Effector CD4-positive, alpha-beta T cell (primary cell): ENCODE measurements at places on chromosomes 6 and 20.

- no peak for DNase-seq
Measured at GRCh38 chr6:63783096-63783495, 147.5 kb downstream of the PHF3 start.

GRCh38 chr20:39109933-39110818 lies 148.0 kb downstream of the DHX35 start:
- no peak for DNase-seq

GRCh38 chr6:766625-767024 lies 73.7 kb upstream of the EXOC2 start:
- DNase-seq = no peak

GRCh38 chr6:166542580-166542912 lies 43.9 kb downstream of the RAMACL start:
- DNase-seq = no peak

DNA sequence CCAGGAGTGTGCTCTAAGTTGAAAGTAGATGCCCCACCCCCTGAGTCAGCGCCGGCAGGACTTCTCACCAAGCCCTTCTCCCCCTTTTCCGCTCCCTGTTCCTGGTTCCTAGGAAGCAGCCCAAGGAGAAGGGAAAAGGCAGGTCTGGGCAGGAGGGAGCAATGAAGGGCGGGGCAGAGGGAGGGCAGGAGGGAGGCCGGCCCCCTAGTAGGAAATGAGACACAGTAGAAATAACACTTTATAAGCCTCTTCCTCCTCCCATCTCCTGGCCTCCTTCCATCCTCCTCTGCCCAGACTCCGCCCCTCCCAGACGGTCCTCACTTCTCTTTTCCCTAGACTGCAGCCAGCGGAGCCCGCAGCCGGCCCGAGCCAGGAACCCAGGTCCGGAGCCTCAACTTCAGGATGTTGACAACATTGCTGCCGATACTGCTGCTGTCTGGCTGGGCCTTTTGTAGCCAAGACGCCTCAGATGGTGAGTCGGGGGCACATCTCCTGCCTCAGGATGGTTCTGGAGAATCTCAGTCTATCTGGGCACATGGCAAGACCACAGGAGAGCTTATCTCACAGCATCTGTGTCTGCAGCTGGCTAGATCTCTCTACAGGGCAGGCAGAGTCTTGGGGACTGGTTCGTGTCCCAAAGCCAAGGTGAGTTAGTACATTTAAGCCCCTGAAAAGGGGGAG lies at the start of gene PROCR:
TSS of gene PROCR (plus strand) at position 320 of the 681 bp plus-strand sequence. CDS start at position 403, 83 bp downstream.
- no peak for DNase-seq

- no peak for DNase-seq
Measured at GRCh38 chr6:158038291-158039177, 56.9 kb downstream of the SYNJ2 start.
